ENCODE measurements at places on chromosomes 1 and 21. TPM values are rescaled to one million over a fixed set of nuclear protein-coding genes. Genes with fewer than 3 reads are reported as not detected.

- peak; percentile 78 for DNase-seq
These were observed 4.9 kb downstream of the SH3BGRL3 start for GRCh38 chr1:26284597-26285347.

GRCh38 chr1:21829294-21829693 is 17.2 kb downstream of the LDLRAD2 start:
- no peak for DNase-seq

DNA sequence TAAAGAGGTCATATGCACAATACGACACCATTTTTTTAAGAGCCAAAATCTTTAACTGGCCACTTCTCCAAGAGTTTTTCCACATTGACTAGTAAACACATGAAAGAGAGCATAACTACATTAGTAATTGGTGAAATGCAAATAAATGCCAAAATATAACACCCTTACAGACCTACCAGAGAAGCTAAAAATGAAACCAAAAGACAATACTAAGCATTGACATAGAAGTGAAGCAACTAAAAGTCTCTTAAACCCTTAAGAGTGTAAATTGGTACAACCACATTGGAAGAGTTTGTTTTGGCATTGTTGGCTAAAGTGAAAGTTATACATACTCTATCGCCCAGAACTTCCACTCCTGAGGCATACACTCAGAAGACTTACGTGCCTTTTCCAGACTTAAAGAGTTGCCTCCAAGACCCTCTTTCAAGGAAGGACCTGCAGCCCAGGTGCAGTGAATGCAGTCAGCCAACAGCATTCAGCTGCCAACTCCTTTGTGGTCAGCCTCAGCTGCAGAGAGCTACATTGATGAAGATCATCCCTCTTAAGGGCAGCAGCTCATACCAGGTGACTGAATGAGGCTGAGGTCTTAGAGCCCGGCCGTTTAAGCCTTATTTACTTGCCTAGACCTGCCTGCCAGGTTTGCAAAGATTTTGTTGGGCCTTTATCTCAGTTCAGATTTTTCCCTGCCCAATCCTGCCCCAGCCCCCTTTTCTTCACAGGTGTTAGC is 839.1 kb upstream of the ADGRL2 start:
- no peak for DNase-seq

DNA sequence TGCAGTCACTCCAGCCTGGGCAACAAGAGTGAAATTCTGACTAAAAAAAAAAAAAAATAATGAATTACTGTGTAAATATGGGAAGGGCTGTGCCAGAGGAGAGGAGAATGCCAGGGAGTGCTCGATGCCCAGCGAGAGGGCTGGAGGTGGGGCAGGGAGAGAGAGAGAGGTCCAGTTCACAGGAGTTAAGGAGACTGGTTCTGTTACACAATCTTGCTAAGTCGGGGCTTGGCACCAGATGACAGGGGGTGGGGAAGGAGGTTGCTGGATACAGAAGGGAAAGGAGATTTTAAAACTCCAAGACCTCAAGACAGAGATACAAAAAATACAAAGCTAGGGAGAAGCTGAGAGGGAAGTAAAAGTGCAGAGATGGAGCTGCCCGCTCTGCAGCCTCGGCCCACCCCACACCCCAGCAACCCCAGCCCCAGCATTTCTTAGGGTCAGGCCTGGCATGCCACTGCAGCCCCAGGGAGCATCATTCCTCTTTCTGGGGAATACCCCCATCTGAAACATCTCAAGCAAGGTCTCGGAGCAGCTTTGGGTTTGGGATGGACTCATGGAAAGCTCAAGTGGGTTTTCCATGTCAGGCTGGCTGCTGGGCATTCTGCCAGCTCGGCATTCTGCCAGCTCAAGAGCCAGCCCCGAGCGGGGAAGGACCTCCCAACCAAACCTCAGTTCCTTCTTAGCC is 991 bp downstream of the SELENBP1 start:
- peak; percentile 86 for DNase-seq

DNA sequence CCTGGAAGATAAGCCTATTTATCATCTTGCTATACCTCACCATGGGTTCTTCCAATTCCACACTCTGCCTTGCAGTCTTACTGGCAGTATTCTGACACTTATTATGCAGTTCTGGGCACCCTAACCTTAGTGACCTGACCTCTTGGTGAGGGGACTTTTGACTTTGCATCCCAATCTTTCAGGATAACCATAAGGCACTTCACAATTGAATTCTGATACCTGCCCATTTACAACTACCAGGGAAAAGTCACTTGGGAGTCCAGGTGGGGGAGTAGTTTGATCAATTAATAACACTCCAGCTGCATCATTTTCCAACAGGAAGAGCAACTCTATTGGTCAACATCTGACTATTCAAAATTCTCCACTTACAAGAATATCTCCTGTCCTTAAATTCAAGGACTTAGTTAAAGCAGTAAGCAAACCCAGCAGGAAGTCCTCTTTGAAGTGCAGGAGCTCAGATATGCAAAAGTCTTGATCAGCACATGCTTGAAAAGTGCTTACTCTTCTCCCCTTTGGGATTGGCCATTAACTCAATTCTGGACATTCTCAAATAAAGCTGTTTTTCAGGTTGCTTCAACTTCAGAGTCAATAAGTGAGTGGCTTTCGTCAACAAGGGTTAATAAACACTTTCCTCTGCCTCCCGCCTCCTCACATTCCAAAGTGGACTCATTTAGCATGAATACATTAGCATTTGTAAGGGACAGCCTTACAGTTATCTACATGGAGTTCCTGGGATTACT is 177.4 kb upstream of the NRIP1 start:
- DNase-seq = no peak

- no peak for DNase-seq
These were observed 5.8 kb upstream of the LCE6A start for GRCh38 chr1:152836870-152837269.

- DNase-seq = no peak
These were observed 276.5 kb downstream of the DNM3 start for GRCh38 chr1:172117800-172118199.

DNA sequence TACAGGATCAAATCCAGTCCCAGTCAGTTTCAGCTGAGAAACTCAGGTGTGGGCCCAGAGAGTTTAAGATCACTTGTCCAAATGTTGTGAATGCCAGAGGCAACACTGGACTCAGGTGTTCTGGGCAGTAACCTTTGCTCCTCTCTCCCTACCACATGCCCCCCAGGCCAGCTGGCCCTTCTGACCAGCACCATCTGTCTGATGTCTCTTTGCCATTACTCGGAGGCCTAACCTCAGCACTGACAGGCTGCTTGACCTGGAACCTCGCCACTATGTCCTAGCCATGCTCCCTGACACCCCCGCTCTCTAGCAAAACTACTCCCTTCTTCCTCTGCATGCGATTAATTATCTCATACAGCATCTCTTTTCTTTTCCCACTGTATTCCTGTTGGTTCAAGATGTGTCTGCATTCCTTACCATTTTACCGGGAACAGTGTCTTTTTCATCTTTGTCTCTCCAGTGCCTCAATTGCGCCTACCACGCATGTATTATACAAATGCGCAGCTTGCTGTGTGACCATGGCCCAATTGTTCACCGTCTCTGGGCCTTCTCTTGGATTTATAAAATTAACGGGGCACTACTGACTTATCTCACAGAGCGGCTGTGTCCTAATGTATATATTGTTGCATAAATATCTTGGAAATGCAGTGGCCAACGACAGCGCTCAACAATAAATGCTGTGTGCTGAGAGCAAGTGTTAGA is 159.5 kb upstream of the IRF2BP2 start:
- no peak for DNase-seq

GRCh38 chr1:208269338-208269666 is 25.1 kb upstream of the PLXNA2 start:
- no peak for DNase-seq

DNA sequence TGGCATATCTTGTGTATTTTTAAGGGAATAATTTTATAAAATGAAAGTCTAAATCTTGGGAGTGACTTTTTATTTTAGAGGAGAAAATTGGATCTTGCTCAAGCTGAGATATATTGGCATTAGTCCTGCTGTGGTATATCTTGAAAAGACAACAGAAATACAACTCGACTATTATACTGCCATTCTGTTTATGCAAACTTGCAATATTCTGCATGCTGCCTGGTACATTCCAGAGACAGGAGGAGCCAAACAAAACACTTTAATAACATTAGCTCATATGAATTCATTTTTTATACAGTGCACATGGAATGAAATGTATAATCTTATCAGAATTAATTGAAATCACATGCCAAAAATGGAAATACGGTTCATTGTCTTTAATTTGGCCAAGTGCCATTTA is 176.0 kb upstream of the NRIP1 start:
- DNase-seq = no peak

- no peak for DNase-seq
These were observed 843.2 kb downstream of the AMY1C start for GRCh38 chr1:104592926-104593325.

DNA sequence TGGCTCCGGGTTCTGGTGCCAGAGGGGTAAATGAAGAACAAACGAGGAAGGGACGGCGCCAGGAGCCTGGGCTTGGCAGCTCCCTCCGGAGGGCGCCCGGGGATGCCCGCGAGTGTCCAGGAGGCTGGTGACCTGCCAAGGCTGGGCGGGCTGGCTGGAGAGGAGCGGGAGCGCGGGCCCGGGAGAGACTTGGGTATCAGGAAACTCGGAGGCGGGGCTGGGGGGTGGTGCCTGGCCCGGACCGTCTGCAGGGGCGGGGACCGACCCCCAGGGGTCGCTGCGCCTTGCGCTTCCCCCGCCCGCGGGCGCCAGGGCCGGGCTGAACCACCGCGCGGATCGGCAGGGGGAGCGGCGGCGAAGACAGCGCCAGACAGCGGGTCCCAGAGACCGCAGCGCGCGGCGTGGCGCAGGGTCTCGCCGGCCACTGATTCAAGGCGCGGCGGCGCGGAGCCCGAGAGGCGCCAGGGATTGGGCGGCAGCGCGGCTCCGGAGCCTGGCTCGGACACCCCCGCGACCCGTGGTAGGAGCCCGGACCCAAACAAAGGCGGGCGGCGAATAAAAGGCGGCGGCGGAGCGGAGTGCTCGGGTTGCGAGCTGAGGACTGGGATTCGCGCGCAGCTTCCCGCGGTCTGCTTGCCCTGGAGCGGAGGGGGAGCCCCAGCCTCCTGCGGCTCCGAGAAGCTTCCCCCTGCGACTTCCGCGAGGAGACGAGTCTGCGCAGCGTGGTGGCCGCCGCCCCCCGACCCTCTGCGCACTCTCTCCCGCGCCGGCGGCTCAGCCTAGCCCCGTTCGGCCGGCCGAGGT is at the start of gene DISP3:
DISP3 (plus strand) TSS at position 585 of the 804 bp plus-strand sequence. CDS start 21,838 bp downstream, outside the sequence.
- DNase-seq = peak; percentile 10

GRCh38 chr1:183090391-183091006 is 67.3 kb downstream of the LAMC1 start:
- peak; percentile 74 for DNase-seq

DNA sequence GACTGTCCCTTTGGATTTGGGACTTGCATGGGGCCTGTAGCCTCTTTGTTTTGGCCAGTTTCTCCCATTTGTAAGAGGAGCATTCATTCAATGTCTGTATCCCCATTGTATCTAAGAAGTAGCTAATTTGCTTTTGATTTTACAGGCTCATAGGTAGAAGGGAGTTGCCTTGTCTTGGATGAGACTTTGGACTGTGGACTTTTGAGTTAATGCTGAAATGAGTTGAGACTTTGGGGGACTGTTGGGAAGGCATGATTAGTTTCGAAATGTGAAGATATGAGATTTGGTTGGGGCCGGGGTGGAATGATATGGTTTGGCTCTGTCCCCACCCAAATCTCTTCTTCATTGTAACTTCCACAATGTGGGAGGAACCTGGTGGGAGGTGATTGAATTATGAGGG is 151.7 kb downstream of the PRDM2 start:
- no peak for DNase-seq

- no peak for DNase-seq
These were observed 91.3 kb downstream of the COLGALT2 start for GRCh38 chr1:183946320-183946613.

- DNase-seq = no peak
These were observed 28.0 kb downstream of the AGPAT3 start for GRCh38 chr21:43892984-43893535.

GRCh38 chr1:230215031-230215430 is 148.0 kb downstream of the GALNT2 start:
- DNase-seq = peak; percentile 64

- DNase-seq = no peak
These were observed 52.6 kb upstream of the RALGPS2 start for GRCh38 chr1:178672434-178672833.

DNA sequence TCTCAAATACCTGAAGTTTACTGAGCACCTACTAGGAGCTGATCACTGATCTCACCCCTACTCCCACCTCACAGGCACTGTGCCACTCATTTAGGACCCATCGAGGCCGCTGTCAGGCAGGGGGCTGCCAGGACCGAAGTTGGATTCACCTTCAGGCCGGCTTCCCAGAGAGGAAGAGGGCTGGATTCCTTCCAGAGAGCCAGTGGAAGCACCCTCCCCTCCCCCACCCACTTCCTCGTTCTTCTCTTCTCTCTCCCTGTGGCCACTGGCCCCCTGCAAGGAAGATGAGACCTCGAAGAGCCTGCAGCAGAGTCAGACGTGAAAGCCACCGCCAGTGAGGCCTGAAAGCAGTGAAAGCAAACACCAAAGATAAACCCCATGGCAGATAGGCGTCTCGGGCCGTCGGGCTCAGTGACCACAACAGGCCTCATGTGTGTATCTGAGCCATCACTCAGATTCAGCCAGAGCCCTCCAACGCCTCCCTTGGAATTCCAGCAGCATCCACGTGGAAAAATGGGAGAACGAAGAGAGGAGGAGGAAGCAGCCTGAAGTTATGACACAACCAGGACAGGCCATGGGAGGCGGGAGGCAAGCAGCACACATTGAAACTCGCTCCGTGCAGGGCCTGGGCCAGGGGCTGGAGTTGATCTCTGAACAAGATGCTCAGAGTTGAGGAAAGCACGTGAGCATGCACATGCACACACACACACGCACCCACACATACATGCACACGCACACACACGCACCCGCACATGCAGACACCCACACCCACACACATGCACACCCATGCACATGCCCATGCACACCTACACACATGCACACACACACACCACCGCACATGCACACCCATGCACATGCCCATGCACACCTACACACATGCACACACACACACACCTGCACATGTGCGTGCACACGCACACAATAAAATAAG is 6.2 kb upstream of the AGTRAP start:
- DNase-seq = no peak

The FMO1 gene
- not detected for total RNA-seq

The DAP3 gene
- total RNA-seq = 81.5 TPM

The SIK1 gene
- total RNA-seq = 33.5 TPM

The SGIP1 gene
- total RNA-seq = 7.0 TPM

The AK4 gene
- total RNA-seq = 160 TPM

The MIXL1 gene
- total RNA-seq = not detected

The TNFSF4 gene
- 1.5 TPM for total RNA-seq

The HSD17B7 gene
- total RNA-seq = 34.0 TPM
